SW480 (cell line): ENCODE measurements at places on chromosomes 11 and 22.

DNA sequence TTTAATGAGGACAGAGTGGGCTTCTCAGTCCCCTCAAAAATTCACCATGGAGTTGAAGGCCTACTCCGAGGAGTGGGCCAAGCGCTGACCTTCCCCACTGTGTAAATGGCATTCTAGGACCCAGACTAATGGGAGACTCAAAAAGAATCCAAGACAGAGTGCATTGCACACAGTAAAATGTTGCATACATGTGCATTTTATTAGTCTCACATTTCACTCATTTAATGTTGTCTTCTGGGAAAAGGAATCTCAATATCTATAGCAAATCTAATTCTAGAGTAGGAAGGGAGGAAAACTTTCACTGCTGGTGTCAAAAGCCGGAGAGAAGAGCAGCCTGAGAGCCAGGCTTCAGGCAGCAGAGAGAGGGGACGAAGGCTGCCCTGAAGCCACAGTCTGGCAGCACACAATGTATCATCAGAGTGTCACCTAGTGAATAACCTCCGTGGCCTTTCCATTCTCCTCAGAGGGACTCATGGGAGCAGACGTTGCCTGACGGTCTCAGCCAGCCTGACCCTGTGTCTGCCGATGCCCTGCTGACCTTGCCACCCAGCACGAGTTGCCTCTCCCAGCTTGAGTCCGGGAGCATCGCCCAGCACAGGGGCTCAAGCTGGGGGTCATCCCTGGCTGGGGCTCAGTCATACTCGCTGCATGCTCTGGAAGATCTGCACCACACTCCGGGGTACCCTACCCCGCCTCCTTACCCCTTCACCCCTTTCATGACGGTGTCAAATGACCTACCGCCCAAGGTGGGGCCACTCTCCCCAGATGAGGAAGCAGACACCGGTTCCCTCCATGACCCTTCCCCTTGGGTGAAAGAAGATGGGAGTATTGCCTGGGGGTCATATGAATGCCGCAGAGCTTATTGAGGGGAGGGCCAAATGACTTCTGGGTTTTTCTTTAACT is 12.9 kb upstream of the POU2AF3 start:
- no peak for DNase-seq

- DNase-seq: peak; percentile 37
These were observed 63.4 kb downstream of the RCN1 start for GRCh38 chr11:32154275-32154674.

DNA sequence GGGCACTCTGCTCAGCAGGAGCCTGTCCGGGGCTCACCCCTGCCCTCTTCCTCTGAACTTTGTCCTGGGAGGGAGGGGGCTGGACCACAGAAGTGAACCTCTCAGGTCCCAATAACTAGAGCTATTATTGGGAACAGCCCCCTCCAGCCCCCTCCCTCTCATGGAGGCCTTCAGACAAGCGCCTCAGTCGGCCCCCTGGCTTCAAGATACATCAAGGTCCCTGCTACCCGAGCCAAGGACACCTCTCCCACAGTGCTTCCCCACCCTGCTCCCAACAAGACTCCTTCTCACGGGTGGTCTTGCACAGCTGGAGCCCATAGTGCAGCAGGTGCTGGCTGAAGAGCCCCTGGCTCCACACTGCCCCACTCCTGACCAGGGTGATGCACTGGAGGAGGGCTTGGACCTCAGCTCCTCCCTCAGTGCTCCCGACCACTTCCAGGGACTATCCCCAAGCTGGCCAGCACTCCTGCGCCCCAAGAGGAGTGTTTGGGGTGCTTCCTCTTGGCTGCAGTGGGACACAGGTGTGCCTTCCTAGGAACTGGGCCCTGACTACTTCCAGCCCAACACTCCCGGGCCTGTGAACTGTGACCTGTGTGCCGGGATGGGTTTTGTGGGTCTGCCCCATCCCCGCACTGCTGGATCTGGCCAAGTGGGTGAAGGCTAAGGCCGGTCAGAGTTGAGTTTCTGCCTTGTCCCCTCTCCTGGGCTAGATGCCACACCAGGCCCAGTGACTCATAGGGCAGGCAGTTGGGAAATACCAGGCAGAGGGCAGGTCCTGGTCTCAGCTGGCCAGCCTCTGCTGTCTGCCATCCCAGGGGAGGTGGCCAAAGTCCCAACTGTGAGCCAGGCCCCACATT is 2.2 kb downstream of the PNPLA2 start:
- peak; percentile 73 for DNase-seq

DNA sequence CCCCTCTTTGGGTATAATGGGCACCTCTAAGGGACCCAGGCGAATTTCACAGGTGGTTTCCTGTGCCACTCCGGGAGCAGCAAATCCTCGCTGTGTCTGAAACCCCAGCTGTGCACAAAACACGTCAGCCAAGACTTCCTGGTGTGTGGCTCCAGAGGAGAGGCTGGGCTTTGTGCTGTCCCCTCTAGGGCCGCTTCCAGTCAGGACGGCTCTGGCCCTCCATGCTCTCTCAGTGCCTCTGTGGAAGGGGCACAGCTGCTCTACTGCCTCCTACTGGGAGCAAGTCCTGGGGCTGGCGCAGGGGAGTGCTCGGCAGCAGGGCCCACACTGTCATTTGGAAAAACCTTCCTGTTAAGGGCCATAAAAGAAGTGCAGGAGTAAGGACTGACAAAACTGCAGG is 23.7 kb upstream of the ARFGAP3 start:
- DNase-seq: no peak

DNA sequence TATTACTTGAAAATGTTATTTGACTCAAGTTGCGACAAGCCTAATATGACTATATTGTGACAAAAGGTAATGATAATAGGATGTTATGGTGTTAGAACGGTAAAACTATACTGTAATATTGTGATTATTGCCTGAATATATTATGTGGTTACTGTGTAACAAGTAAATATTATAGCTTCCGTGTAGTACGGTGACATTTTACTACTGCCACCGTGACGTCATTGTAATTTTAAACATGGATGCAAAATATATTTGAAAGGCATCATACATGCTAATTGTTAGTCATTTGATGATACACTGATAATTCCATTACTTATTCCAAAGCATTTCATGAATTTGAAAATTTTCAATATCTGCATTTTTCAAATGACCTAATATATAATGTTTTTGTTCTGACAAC is 2.5 kb downstream of the ELP4 start:
- DNase-seq: no peak

- no peak for DNase-seq
These were observed 24.8 kb downstream of the AMOTL1 start for GRCh38 chr11:94793002-94793401.

- DNase-seq: no peak
These were observed 49.3 kb upstream of the CD44 start for GRCh38 chr11:35089666-35090065.

DNA sequence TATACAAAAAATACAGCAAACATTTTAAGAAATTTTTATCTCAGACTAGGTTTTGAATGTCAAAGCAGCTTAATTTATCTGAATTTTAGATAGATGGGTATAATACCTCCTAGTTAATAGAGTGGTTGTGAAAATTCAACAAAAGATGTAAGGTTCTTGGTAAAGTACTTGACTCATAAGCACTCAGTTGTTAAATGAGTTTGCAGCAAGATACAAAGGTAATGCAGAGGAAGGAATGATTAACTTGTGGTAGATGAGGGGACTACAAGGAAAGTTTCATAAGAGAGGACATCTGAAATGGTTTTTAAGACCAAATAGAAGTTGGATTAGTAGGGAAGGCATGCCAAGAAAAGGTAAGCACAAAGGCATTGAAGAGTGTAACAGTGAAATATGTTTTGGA is 37.4 kb downstream of the PPME1 start:
- DNase-seq: no peak

DNA sequence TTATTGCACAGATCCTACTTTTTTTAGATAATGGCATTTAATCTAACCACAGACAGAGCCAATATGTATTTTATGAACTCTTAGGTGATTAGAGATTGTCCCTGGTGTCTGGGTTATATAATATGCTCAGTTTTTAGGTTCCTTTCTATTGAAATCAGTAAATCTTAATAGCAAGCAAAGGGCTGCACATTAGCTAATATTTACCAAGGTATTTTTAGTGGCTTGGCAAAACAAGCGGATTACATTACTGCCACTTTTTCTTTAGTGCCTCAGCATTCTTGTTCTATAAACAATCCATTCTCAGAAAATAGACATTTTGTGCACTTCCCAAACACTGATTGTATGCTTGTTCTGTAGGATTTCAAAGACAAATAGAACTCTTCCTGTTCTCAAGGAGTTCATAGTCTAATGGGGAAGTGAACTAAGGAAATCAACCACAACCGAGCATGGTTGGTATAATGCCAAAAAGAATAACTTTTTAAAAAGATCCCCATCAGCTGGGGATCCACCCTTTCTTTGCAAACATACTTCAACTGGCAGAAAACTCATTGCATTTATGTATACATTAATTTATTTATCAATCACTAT is 23.8 kb downstream of the KCNJ1 start:
- no peak for DNase-seq

DNA sequence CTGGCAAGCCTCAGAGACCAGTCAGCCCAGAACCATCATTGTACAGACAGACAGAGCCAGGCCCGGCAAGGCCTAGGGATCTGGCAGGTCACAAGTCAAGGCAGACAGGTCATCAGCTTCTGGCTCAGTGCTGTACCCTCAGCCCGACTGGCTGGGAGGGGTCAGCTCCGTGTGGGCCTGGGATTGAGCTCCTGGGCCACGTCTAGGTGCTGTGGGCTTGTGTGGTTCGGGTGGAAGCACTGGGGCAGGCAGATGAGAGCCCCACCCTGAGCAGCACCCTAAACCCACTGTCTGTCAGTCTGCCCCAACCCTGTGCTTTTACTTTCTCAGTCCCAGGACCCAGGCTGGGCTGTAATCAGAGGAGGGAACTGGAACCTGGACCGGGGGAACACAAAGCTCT is 26.9 kb upstream of the P2RY2 start:
- DNase-seq: no peak

- DNase-seq: no peak
These were observed 110.3 kb downstream of the KCNQ1OT1 start for GRCh38 chr11:2589538-2589934.

DNA sequence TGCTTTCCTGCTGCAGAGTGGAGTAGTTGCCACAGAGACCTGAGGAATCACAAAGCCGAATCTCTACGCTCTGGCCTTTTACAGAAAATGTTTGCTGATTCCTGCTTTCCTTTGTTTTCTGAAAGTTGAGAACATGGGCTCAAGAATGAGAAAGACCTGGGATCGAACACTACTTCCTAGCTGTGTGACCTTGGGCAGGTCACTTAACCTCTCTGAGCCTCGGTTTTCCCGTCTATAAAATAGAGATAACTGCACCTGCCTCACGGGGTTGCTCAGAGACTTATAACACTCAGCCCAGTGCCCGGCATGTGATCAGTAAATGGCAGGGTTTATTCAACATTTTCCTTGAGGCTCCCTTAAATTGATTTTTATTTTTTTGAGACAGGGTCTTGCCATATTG is 70.9 kb upstream of the ALX4 start:
- DNase-seq: no peak

DNA sequence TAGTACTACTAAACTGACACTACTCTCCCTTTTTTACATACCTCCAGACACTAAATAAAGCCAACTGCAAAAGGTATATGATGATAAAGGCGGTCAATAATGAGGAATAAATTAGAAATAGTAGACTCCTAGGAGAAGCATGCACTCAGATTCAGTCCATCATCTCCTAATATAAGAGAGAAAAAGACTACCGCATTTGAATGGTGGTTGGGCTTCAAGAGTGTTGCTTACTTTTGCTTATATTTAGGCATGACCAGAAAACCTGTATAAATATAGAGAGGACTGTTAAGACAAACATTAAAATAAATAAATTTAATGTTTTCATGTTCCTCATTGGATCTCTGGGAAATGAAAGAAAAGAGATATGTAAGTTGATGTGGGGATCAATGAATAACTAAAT is 1137.0 kb downstream of the FAM181B start:
- DNase-seq: no peak

DNA sequence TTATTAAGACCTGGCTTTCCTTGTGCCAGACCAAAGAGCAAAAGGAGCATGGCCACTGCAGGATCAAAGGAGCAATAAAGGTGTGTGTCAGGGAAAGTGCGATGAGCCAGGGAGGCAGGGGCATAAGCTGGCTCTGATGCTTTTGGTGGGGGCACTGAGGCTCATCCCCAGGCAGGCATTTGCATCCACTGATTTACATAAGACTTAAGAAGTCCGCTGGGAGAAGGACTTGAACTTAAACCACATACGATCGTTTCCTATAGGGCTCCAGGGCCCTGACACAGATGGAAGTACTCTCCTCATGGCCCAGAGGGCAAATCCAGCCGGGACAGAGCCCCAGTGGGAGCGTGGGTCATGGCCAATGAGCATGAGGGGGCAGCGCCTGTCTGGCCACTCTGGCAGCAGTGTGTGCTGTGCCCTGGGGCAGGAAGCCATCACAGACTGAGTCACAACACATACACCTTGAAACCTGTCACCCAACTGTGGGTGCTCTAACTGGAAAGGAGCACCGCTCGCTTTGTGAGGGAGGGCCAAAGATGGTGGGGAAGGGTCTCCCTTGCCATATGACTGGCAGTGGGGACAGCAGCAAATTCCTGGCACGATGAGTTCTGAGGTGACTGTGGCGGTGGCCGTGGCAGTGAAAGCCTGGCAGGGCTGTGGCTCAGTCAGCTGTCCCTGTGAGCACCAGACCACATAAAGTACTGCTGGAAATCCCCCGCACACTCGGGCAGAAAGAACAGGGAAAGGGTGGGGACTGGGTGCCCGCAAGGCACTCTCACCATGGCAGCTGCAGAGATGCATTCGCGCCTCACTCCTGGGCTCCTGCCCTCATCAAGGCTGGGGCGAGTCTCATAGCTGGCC is 79.4 kb upstream of the LMO1 start:
- DNase-seq: peak; percentile 42

DNA sequence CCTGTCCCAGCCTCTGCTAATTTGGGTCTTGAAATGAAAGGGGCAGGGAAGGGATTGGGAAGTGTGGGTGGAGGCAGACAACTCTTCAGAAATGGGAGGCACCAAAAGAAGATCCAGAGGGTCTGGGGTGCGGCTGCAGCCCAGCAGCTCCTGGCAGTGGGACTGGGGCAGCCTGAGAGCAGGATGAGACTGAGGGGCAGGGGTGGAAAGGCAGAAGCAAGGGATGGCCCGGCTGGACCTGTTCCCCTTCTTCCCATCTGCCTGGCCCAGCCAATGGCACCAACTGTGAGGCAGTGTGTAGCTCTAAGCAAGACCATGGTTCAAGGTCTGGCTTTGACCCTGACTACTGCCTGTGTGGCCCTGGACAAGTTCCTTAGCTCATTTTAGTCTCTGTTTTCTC is 160.4 kb downstream of the ENTHD1 start:
- no peak for DNase-seq

DNA sequence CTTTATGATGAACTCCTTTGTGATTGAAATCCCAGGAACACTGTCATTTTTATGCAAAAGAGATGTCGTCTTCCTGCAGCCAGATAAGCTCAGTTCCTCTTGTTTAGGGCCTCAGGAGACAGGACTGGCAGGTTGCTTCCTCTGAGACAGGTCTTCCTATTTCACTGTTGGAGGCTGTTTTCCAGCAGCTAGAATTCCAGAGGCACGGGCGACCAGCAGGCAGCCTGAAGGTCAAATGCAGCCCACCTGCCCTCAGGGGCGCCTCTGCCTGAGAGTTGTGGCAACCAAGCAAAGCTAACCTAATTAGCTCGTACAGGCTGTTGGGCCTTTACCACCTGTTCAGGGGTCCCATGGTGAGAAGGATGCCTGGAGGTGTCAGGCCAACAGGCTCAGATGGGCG is 22.3 kb downstream of the SLC6A5 start:
- DNase-seq: no peak

GRCh38 chr11:119055901-119056300 is 1.1 kb downstream of the HYOU1 start:
- peak; percentile 38 for DNase-seq

GRCh38 chr22:47207387-47207786 is 444.9 kb downstream of the TBC1D22A start:
- DNase-seq: no peak
